ENCODE measurements at places on chromosomes 7 and 10.

DNA sequence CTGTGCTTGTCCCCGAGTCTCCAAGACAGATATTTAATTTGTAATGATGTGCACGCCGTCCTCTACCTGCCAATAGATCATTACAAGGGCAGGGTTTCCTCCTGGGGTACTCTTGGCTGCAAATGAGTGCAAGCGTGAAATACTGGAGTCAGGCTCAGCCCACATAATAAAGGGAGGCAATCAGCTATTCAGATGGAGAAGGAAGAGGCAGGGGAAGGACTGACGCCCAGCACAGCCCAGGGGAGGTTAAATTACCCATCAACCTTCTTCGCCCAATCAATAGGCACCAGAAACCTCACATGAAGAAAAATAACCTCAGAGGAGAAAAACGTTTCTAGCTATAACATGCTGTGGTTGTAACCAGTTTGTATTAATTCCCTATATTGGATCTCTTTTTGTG, 544.9 kb upstream of the ADARB2 start:
- DNase-seq: no peak

DNA sequence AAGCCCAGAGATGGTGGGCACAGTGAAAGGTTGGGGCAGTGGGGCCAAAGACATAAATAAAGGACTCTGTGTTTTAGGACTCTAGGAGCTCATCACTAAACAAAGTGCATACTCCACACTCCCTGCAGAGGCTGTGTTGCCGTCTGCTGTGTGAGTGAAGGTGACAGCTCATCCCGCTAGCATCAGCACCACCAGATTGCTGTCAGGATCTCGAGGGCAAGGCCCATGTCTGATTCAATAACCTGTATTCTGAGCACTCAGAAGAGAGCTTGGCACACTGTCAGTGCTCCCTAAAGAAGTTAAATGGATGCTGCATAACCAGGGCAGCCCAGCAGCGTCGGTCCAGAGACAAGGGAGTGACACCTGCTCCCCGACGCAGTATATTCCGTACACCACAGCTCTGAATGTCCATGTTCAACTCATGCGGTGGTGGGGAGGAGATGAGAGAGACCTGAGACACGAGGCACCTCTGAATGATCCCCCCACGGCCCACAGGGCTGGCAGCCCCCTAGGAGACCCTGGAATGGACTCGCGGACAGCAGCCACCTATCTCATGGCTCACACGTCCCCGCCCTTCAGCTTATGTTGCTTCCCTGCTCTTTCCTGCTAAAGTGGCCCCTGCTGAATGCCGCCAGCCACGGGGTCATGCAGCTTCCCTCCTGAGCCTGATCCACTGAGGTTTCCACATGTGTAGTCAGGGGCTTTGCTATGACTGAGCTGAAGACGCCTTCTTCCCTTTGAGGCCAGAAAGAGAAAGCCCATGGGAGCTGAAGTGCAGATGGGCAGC, 132.7 kb upstream of the KCNMA1 start:
- no peak for DNase-seq

DNA sequence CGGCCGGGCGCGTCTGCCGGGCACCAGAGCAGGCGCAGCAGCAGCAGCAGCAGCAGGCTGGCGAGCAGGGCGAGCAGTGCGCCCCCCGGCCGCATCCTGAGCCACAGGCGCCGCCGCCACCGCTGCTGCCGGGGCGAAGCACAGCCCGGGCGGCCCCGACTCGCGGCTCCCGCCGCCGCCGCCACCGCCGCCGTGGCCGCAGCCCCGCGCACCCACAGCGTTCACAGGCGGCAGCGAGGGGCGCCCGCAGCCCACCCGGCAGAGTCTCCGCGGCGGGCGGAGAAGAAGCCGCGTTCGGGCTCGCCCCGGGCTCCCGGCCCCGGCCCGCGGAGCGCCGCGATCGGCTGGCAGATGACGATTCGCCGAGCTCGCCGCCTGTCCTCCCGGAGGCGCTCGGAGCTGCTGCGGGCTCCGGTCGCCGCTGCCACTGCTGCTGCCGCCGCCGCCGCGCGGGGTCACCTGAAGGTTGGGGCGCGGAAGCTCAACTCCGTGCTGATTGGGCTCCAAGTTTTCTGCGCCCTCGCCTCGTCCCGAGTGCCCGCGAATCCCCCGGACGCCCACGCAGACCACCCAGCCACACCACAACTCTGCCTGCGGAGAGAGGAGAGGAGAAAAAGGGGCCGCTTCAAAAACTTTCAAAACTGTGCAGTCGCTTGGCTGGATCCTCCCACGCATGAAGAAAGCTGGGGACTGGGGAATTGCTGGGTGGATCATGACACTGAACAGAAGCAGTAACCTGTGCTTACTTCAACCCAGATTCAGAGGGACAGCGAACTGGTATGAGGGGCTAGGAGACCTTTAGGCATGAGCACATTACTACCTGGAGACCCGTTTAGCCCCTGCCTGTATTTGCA, at the start of gene ST8SIA6:
Gene ST8SIA6, minus strand, starts transcription at position 435 of the 854 bp plus-strand sequence. Its CDS starts 340 bp downstream, at position 95.
- DNase-seq: peak; percentile 8

DNA sequence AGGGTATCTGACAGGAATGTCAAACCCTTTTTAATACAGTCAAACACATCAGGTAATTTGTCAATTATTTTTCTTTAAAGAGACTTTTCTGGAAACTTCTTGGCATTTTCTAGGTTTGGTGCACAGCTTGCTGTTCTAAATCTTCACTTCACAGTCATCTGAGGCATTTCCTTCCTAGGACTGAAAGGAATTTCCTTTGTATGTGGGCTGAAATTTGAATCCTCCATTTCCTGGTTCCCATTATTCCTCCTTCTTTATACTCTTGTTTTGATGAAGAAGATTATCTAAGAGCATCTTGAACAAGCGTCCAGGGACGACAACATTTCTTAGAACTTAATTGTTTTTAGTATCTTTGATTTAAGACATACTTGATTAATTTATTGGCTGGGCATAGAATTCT, 24.9 kb downstream of the CALD1 start:
- DNase-seq: no peak

GRCh38 chr10:118635674-118636402, 40.4 kb upstream of the PRLHR start:
- DNase-seq: no peak

All from T-helper 2 cell (primary cell).